ENCODE measurements at places on chromosomes 2 and 18.

- DNase-seq: no peak
Observed at GRCh38 chr18:32425466-32425865, 45.2 kb downstream of the GAREM1 start.

DNA sequence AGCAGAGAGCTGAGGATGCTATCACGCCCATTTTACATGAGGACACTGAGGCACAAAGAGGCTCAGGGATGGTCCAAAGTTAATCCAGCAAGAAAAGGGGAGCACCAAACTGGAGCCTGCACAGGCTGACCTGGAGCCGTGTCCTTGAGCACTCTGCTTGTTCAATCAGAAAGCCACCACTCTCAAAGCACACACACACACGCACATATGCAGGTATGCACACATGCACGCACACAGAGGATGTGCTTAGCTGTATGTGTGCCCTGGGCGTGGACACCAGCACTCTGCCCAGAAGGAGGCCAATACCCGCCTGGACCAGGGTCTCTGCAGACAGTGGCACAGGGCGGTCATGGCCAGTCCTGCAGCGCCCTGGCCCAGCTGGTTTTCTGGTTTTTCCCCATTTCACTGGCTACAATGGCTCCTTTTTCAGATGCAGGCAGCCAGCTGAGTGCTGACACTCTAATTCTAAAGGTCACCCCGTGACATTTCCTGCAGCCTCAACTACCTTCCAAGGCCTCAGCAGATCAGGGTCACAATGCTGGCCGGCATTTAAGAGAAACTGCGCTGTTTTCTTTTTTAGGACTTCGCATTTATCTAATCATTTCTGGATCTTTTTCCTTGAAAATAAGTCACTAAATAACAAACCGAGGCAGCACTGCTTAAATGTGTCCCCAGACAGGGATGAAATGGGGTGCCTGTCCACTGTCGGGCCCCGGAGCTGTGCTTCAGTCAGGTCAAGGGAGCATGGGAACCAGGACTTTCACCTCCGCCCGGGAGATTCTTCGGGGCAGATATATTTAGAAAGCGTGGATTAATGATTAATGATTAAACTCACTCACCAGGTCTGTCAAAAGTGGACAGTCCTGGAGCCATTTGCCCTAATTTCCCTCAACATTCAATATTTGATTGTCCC is 104.5 kb downstream of the HDAC4 start:
- no peak for DNase-seq

DNA sequence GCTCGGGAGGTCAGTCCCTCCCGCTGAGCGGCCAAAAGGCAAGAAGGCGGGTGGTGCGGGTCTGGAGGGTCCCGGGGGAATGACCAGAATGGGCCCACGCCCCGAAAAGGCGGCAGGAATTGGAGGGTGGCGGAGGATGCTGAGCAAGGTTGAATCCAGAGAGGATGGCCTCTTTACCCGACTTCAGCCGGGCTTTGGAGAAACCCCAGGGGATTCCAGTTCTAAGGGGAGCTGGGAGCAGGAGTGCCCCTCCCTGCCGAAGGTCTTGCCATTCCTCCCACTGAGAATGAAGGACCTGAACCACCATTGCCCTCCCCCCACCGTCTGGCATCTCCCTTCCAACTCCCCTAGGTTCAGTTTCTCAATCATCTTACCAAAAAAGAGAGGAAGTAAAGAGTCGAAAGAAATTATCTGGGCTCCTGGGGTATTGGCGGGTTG is 38.9 kb upstream of the ATP6V1B1 start:
- DNase-seq: no peak

GRCh38 chr2:123853161-123853560 is 171.9 kb upstream of the CNTNAP5 start:
- no peak for DNase-seq

- DNase-seq: no peak
Observed at GRCh38 chr2:133461484-133461883, 106.8 kb downstream of the NCKAP5 start.

GRCh38 chr2:136394136-136395060 is 276.4 kb upstream of the CXCR4 start:
- DNase-seq: no peak

GRCh38 chr18:71398531-71398930 is 1109.7 kb downstream of the SOCS6 start:
- DNase-seq: no peak

- no peak for DNase-seq
Observed at GRCh38 chr2:231298091-231298490, 97.4 kb upstream of the B3GNT7 start.

GRCh38 chr2:105406221-105406620 is 7.4 kb upstream of the FHL2 start:
- DNase-seq: no peak

DNA sequence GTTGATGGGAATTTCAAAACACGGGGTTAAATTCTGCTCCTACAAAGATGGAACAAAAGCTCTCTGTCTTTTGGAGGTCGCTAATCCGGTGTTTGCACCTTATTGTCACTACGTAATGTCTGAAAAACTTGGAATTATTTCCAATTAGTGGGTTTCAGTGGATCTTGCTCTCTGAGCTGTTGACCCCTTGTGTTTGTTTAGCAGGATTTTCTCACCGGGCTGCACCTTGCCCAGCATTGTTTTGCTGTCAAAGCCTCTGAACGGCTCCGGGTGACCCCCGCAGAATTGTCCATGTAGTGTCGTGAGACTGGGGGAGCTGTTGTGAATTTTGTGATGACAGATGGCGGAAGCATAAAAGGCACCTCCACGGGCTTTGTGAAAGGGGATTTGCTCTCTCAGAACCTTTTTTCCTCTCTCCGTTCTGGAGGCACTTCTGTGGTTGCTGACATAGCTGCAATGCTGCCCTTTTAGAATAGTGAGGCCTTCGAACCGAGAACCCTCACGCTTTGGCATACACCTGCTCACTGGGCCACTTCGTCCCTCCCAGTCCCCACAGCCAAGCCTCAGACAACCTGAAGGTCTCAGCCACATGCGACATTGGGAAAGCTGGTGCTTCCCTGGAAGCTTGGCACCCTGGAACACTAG is 129.4 kb downstream of the ACOXL start:
- DNase-seq: no peak

DNA sequence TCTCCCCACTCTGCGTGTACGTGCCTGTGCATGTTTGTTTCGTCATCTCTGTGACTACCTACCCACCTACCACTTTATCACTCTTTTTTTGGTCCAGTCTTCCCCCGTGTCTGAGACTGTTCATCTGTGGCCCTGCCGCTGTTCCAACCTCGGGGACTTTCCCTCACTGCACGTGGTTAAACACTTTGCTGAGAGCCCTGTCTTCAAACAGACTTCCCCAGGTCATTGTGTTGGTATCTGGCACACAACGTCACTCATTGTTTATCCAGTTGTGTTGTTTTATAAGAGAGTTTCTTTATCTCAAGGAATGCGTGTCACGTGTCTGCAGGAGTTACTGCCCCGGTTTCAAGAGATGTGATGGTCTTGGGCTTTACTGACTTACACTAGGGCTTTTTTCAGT is 262.0 kb upstream of the RASGRP3 start:
- no peak for DNase-seq

- no peak for DNase-seq
Observed at GRCh38 chr2:180227461-180227860, 220.4 kb upstream of the CWC22 start.

GRCh38 chr2:235050980-235051351 is 99.1 kb downstream of the SH3BP4 start:
- DNase-seq: no peak

DNA sequence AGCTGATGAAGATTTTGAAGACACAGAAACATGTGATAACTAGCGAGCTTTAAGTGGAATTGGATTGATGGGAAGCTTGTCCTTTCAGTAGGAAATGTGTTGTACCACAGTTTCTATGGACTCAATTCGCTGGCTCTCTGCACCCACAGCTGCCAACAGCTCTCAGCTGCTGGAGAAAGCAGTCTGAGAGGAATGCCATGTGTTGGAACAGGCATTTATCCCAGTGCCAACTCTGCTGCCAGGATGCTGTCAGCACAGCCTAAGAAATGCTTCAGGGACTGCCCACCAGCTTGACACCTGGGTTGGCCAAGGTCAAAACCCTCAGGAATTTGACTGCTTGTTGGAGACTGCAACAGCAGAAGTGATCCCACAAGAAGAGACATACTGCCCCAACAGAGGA is 193.0 kb upstream of the THSD7B start:
- DNase-seq: no peak

GRCh38 chr2:235903782-235904584 is 264.2 kb downstream of the GBX2 start:
- DNase-seq: no peak

- no peak for DNase-seq
Observed at GRCh38 chr2:169997140-169997887, 170.1 kb downstream of the UBR3 start.

Data from stimulated activated CD4-positive, alpha-beta T cell treated with anti-CD3 and anti-CD28 coated beads, Interleukin-1b, Interleukin-23, amount 100 ng/mL, for 4 hours (primary cell).